ENCODE measurements at places on chromosomes 12 and 14.

DNA sequence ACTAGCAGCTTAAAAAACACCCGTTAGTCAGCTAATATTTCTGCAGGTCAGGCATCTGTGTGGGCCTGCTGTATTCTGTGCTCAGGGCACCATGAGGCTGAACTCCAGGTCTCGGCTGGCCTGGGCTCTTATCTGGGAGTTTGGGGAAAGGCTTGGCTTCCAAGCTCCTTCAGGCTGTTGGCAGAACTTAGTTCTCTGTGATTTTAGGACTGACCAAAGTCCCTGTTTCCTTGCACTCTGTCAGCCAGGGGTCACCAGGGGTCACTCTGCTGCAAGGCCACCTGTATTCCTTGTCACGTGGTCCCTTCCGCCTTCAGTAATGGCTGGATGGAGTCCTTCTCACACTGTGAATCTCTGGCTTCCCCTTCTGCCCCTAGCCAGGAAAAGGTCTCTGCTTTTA is 586.4 kb downstream of the AACS start:
- no peak for DNase-seq

GRCh38 chr12:75746621-75747020 is 235.2 kb upstream of the KRR1 start:
- DNase-seq = no peak

GRCh38 chr14:89284333-89285058 is 132.5 kb downstream of the FOXN3 start:
- no peak for DNase-seq

GRCh38 chr14:92974541-92975345 is 51.8 kb downstream of the CHGA start:
- DNase-seq = no peak

DNA sequence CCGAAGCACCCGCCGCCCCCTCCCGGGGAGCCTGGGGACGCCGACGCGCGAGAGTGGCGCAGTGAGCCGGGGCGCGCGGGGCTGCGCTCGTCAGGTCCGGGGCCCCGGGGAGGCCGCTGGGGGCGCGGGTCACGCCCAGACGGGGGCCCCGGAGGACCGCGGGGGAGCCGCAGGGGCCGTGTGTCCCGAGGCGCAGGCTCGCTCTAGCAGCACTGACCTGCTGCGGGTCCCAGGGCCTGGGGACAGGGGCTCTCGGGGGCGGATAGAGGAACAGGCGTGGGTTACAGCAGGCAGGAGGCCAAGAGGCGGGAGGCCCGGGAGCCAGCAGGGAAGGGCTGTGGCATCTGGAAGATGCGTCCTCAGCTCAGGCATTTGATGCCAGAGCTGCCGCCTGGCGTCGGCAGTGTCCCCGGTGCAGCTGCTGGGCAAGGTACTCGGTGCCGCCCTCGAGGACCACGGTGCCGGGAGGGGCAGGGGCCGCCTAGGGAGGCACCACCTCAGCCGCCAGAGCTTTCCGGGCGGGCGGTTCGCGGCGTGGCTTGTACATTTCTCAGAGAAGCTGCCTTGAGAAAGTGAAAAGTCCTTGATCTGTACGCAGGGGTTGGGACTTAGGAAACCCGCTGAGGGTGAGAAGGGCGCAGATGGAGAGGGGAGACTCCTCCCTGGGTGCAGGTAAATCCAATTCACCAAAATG is 1.2 kb downstream of the WNT5B start:
- DNase-seq = peak; percentile 53

All from iPS-NIHi11 (cell line).